ENCODE measurements at places on chromosomes 7 and 10.

- no peak for DNase-seq
Measured at GRCh38 chr10:74227697-74228424, 76.8 kb downstream of the ADK start.

- DNase-seq: no peak
Measured at GRCh38 chr7:137235434-137235833, 108.1 kb downstream of the PTN start.

DNA sequence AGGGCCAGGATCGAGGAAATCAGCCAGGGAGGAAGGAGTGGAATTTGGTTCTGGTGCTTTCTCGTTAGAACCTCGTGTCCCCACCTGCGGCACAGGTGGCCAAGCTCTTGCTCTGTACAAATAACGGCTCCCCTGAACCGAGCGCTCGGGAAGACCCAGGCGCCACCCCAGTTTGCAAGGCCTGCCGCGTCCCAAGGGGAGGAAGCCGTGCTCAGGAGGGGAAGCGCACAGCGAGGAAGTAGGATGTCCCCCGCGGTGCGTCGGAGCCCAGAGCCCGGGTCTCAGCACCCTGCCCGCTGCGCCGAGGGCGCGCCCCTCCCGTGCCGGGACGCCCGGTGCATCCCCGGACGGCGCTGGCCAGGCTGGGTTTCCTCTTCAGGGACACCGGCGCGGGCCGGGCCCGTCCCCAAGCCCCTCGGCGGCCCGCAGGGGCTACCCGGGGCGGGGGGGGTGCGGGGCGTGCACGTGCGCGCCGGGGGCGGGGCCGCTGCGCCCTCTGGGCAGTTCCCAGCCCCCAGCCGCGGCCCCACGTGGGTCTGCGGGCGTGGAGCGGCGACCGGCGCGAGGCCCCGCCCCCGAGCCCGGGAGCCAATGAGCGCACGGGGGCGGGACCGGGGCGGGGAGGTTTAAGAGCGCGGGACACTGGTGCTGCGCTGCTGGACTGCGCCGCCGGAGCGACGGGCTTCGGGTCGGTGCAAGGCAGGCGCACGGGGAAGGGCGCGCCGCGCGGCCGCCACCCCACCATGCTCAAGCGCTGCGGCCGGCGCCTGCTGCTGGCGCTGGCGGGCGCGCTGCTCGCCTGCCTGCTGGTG is at the start of gene LFNG:
Gene LFNG (plus strand): TSS at position 656 of the 812 bp plus-strand sequence. CDS start 88 bp downstream, at position 744.
- peak; percentile 75 for DNase-seq

DNA sequence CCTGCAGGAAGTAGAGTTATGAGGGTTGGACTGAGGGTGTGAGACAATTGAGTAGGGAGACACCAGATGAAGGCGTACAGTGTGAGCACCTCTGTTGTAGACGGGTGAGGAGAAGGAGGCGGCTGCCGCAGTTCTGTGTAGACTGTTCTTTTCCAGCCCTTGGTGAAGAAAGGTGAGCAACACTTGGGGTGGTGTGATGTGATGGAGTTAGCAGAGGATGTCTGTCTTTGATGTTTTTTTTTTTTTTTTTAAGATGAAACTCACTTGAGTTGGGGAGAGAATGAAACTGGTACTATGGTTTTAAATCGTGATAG is 42.8 kb upstream of the RNF216 start:
- no peak for DNase-seq

GRCh38 chr7:132135746-132136385 is 440.4 kb downstream of the PLXNA4 start:
- no peak for DNase-seq
